Mesendoderm (in vitro differentiated cells): ENCODE measurements at places on chromosomes 7 and 10.

- no peak for DNase-seq
Observed at GRCh38 chr7:93203496-93203895, 22.8 kb downstream of the HEPACAM2 start.

DNA sequence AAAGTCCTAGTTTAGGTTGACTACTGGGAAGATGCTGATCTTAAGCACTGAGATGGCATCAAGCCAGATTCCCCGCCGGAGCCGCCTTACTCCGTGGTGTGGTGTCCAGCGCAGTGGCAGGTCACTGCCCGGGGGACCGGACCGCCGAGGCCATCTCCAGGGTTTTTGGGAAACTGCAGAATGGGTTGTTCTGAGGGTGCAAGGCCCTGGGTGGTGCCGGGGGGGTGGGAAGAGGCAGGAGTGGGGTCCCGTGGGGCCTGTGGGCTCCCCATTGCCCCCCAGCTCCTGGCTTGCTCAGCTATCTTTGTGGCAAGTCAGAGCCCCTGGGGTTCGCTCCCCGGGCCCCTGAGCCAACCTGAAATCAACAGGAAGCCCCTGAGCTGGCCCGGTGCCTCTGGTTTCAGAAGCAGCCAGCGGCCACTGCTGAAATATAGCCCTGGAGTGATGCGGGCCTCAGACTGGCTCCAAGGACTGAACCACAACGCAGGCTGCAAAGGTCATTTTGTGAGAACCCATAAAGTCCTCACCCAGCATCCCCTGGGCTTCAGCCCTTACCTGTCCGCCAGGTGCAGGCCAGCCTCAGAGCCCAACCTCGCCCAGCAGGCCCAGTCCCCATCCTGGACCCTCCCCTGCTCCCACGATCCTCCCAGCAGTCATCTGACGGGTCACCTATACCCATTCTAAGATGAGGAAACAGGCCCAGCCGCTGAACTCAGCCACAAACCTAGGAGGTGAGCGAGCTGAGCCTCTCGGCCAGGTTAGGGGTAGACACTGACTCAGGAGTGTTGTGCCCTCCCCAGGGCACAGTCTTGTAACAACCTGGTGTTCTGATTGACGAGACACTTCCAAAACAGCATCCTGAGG, 102.7 kb downstream of the PDGFA start:
- no peak for DNase-seq

- peak; percentile 25 for DNase-seq
Observed at GRCh38 chr7:26441002-26441521, 149.4 kb downstream of the SNX10 start.

DNA sequence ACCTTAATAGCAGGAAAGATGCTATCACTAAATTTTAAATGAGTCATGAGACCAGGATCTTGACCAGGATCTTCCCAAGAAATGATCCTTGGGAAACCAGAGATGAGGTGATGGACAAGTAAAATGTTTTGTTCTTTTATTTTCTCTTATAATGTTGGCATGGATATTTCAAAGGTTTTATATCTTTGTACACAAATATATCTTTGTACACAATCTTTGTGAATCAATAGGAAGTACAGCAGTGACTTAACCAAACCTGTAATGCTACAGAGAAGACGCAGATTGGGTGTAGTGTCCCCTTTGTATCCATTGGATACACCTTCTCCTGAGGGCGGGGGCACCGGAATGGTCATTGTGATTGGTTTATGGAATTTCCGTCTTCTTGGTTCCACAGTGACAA, 180.1 kb upstream of the CCDC6 start:
- DNase-seq, result no peak
